GM19239 (cell line): ENCODE measurements at places on chromosomes 12 and 14.

DNA sequence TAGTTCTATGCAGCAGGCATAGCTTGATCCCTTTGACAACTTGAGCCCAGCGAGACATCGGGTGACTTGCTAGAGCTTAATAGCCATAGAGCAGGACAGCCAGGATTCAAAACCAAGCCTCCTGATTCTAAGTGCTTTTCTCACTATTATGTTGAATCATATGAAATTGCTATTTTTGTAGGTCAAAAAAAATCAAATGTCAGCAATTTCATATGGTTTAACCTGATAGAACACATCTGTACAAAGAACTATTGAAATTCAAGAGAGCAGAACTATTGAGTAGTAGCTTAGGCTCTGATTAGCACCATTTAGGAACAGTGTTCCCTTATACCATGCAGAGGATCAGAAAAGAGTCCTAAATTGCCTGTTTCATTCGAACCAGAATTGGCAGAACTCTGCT, 132.0 kb downstream of the EMP1 start:
- DNase-seq = no peak

DNA sequence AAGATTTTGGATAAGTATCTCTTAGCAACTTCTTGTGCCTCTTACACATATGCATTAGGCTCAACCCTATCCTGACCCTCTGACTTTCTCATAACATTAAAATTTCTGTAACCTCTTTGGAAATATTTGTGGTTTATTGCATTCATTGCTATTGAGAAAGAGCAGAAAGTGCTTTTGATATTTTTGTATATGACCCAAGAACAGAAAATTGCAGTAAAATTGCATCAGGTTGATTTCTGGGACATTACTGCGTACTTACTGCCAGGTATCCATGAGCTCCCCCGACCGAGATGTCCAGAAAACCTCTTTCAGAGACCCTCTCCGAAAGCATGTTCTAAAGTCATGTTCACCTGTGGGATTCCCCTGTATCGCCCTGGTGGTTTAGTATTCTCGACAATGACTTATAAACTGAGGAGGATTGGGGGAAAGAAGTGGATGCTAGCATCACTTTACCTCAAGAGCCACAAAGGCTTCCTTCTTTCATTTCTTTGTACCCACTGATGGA, 14.5 kb upstream of the IL22 start:
- no peak for DNase-seq

DNA sequence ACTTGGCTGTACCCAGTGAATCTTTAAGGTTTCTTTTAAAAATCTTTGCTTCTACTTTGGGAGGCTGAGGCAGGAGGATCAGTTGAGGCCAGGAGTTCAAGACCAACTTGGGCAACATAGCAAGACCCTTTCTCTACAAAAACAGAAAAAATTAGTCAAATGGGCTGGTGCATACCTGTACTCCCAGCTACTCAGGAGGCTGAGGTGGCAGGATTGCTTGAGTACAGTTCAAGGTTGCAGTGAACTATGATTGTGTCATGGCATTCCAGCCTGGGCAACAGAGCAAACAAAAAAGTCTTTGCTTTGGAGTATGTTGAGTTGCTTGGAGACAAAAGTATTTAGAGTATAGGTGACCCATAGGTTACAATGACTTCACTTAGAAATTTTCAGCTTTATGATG, 6.2 kb upstream of the DDX55 start:
- DNase-seq = no peak

GRCh38 chr12:92162079-92162478, 16.4 kb upstream of the BTG1 start:
- DNase-seq = no peak

- DNase-seq = no peak
Measured at GRCh38 chr14:91399868-91400640, 17.6 kb downstream of the CCDC88C start.

- no peak for DNase-seq
Measured at GRCh38 chr12:27840229-27840999, 60.4 kb upstream of the MANSC4 start.

DNA sequence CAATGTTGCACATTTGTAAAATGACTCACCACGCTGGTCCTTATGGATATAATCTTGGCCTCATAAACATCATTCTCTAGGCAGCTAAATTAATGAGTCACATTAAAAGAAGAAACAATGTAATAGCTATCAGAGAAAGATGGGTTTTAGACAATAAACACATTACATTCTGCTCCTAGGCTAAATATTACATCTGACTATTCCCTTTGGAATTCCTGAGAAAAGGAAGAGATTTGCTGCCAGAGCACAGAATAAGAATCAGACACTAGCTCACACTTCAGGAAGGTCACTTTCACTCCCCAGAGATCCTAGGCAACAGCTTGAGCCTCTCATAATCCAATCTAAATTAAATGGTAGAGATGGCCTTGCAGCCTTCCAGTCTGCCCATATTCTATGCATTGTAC, 218.2 kb downstream of the PTPRO start:
- DNase-seq = no peak

DNA sequence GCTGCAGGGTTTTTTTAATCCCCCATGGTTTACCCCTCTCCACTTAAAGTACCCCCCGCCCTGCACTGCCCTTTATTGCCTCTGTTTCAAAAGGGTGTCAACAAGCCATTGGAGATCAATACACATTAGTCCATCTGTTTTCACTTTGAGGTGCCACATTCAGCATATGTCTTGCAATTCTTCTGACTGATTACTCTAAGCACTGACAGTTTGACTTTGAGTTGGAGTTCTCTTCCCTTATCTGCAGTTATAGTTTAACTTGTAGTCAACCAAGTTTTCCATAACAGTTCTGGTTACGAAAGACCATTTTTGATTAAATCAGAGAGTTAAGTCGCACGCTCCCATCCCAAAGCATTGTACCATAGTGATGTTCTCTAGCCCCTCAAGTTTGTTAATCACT, 260.8 kb upstream of the TBX3 start:
- DNase-seq = no peak

DNA sequence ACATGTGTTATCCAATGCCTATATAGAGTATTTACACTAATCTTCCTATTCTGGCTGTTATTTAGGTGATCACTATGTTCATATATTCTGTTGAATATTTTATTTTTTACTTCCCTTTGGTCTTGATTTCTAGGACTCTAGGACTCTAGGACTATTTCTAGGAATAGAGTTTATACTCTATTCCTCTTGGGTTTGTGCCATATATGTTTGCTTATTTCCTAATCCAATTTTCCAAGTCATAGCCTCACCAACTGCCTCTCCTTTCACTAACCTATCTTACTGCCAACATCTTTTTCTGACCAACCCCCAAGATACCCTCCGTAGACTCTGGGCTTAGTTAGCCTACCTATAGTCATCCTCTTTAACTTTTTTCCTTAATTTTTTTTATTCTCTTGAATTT, 28.5 kb downstream of the ARF6 start:
- DNase-seq = no peak

GRCh38 chr14:106393742-106394141, 867.4 kb downstream of the TMEM121 start:
- DNase-seq = no peak

DNA sequence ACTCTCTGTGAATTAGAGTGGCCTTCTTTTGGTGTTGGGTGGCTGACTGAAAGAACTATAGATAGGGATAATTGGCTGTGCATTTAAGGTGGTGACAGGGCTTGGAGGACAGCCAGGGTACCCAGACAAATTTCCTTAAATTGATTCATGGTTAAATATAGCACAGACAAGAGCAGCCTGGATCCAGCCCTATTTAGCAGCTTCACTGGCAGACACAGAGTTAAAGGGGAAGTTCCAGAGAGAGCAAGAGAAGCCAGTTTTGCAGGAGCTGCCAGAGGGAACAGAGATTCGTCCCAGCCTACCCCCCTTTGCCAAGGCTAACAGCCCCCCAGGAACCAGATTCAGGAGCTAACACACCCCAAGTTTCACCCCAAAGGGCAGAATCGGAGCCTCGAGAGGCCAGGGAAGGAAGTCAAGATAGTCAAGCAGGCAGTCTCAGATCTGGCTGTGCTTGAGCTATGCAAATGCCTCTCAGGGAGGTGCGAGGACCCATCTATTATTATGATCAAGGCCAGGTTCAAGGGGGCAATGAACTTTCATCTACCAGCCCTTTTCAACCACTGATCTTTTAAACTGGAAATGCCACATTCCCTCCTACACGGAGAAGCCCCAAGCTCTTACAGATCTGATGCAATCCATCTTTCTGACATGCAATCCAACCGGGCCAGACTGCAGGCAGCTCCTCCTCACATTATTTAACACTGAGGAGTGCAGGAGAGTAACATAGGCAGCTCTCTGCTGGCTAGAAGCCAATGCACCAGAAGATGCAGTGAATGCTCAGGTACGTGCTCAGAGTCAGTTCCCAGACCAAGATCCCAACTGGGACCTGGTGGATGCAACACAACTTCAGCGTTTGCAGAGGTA, 58.2 kb downstream of the DHRS2 start:
- no peak for DNase-seq

DNA sequence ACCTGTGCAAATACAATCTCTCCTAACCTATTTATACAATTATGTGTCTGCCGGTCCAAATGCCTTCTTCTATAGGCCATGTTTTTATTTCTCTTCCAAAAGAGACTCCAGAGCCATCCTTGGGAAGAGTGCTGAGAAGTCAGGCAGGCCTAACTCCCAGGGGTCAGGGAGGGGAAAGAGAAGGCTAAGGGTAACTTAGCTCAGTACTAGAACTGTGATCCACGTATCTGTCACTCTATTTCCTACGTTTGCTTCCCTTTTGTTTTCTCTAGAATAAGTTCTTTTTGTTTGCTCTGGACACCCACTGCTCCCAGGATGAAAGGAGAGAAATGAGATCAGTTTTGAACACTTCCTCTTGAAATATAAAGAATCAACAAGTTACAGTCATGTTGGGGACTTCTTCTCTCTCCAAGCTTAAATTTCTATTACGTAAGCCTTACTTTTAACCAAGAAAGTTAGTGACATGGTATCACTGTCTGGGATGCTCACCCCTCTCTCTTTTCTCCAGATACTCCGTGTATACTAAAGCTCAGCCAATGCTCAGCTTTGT, 79.2 kb downstream of the DAD1 start:
- no peak for DNase-seq

DNA sequence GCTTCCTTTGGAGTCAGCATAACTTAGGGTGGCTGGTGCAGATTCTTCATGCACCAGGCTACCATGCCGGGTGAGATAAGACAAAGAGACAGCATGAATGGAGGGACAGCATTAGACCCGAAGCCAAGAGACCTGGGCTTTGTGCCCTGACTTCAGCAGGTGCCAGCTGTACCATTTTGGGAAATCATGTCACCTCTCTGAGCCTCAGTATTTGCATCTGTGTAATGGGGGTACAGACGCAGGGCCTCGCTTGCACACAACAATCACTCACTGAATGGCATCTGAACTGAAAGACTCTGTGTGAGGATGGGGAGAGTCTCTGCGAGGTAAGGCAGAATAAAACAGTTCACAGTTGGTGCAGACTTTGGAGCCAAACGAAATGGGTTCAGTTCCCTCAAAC, 1053.7 kb downstream of the VRK1 start:
- DNase-seq = no peak

DNA sequence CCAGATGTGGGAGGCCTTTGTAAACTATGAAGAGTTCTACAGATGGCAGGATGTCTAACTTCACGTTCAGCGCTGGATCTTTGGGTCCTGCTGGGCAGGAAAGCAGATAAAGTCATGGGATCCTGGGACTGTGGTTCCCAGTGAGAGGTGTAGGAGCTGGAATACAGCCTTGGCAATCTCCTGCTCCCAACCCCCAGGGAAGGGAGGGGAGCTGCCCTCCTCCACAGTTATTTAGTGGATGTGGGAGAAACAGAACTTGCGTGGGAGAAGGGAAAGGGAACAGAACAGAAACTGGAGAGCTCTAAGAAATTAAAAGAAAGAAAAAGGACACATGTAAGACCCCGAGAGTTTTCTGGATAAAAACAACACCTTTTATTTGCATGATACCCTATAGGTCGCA, 37.0 kb downstream of the NUAK1 start:
- DNase-seq = no peak
